ENCODE measurements at places on chromosomes 5 and 9. TPM values are rescaled to one million over a fixed set of nuclear protein-coding genes. Genes with fewer than 3 reads are reported as not detected.

- DNase-seq, result no peak
- H3K27me3 ChIP-seq, result no peaks in the 10 kb centered on the region
- no peaks in the 10 kb centered on the region for H3K4me1 ChIP-seq
- H3K4me3 ChIP-seq, result no peak overlapping the region
Observed at GRCh38 chr9:545480-545879, 296.0 kb upstream of the DMRT1 start.

- H3K36me3 ChIP-seq, result no peaks in the 10 kb centered on the region
- H3K4me3 ChIP-seq, result no peak overlapping the region
- peaks cover 14% of the 10 kb centered on the region for H3K4me1 ChIP-seq
- H3K27ac ChIP-seq, result no peak overlapping the region
- peaks cover 10% of the 10 kb centered on the region for H3K27me3 ChIP-seq
Observed at GRCh38 chr9:130325921-130326320, 60.4 kb downstream of the HMCN2 start.

DNA sequence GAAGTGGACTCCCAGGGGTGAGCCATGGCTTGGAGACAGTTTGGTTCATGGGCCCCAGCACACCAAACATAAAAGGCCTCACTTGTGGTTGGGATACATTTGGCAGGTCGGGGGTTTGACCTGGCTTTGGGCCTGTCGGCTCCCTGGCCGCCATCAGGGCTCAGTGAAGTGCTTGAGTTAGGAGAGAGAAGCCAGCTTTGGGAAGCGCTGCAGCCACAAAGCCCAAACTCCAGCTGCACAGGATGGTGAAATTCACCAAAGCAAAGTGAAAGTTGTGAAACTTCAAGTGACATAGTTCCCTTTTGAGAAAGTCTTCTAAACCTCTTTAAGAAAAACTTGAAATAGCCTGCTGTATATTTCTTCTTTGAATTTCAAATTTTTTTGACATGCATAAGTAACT is 27.5 kb downstream of the SLC46A2 start:
- H3K27ac ChIP-seq, result no peak overlapping the region
- H3K36me3 ChIP-seq, result no peaks in the 10 kb centered on the region
- DNase-seq, result no peak
- H3K4me3 ChIP-seq, result no peak overlapping the region

The PCDHB2 gene
- total RNA-seq, result 7.6 TPM

The TMEFF1 gene
- total RNA-seq, result 1.3 TPM

All from SJSA1 (cell line).